ENCODE measurements at places on chromosomes 2 and 18.

DNA sequence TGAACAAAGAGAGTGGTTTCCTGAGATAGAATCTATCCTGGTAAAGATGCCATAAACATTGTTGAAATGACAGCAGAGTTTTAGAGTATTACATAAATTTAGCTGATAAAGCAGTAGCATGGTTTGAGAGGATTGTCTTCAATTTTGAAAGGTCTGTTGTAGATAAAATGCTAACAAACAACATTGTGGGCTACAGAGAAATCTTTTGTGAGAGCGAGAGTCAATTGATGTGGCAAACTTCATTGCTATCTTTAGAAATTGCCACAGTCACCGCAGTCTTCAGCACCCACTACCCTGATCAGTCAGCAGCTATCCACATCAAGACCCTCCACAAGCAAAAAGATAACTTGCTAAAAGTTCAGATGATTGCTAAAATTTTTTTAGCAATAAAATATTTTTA, 17.5 kb downstream of the VRK2 start:
- DNase-seq = no peak

DNA sequence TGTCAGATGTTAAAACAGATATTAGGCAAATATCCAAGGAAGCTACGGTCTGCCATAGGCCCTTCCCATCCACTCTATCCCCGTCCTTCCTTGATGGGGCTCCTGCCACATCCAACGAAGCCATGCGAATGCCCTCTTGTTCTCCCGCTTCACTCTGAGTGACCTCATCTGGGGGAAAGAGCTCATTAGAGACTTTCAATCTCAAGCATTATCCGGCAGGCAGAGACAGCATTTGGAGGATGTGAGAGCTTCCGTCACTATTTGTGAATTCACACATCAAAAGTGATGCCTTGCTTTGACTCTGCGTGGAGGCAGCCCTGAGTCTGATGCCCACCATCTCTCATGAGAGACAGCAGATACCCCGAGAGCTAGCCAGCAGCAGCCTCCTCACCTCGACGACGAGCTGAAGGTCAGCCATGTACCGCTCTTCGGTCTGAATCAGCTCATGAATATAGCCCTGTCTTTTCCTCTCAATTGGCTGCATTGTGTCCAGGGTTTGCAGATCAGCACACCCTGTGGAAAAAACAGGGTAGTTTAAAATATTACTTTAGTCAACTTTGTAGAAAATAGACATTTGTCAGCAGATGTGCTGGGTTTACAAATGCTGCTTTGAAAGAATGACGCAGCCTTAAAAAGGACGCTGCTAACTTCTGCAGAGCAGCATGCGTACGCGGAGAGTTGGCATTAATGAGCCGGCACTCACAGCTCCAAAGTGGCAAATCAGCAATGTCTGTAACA, 45.9 kb downstream of the FAM228A start:
- DNase-seq = no peak

- no peak for DNase-seq
Measured at GRCh38 chr2:70826696-70827350, 6.4 kb upstream of the CLEC4F start.

DNA sequence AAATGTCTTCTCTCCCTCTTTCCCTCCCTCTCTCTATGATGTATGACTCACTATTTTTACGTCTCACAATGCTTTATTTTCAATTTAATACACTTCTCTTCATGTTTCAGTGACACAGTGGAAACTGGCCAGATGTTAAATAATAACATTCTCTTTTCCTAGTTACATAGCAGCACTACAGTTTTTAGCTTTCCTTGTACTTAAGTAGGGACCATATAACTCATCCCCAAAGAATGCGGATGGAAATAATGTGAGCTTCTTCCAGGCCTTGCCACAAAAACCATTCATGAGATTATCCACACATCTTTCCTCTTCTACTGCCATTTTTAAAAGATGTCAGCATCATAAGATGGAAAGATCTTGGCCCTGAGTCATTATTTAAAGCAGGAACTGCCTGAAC, 789.4 kb downstream of the LRP1B start:
- DNase-seq = no peak

DNA sequence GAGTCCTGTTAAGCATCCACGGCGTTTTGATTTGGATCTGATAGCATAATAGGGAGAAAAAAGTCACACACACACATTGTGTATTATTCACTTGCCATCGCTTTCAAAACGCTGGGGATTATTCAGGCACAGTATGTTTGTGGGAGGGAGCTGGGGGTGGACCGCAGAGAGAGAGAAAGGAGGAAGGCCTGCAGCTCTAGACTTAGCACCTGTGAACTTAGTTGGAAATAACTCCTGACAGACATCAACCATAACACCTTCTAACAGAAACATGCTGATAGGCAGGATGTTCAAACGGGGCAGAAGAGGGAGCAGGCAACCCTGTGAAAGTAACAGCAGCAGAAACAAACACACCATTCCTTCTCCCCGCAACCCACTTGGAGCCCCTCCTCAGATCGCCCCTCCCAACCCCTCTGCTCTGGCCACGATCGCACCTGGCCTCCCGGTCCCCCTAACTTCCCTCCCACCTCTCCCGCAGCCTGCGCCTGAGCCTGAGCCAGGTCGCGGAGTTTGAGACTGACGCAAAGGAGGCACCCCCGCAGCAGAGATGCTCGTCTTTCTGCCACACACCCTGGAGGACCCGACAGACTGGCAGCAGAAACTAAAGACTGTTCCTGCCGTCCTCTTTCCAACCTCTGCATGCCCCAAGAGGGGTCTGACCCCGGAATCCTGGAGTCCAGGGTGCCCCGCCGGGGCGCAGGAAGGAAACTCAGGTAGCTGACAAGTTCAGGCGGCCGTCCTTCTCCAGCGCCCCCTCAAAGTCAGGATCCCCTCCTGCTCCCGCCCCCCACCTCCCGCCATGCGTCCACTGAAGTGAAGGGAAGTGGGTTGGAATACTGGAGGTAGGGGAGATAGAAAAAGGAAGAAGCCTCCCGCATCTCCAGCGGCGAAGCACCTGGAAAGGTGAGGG, 738 bp downstream of the CHST9 start:
- no peak for DNase-seq

- DNase-seq = no peak
Measured at GRCh38 chr18:6886797-6887330, 157.3 kb downstream of the ARHGAP28 start.

DNA sequence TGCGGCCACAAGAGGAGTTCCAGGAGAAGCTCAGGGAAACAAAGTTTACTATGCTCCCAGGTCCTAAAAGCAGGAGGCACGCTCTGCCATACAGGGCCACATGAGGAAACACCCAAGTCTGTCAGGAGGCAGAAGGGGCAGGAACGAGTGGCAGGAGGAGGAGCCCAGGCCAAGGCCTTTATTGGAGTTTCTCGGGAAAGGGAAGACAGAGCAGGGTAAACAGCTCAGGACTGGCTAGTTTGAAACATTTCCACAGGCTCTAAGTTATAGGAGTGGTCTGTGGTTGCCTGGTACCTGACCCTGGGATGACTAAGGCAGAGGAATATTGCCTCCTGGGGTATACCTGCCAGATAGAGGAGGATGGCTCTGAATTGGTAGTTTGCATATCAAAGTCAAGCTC, 3.7 kb upstream of the ZNF638 start:
- no peak for DNase-seq

GRCh38 chr2:200288670-200289429, 17.6 kb upstream of the SPATS2L start:
- no peak for DNase-seq

DNA sequence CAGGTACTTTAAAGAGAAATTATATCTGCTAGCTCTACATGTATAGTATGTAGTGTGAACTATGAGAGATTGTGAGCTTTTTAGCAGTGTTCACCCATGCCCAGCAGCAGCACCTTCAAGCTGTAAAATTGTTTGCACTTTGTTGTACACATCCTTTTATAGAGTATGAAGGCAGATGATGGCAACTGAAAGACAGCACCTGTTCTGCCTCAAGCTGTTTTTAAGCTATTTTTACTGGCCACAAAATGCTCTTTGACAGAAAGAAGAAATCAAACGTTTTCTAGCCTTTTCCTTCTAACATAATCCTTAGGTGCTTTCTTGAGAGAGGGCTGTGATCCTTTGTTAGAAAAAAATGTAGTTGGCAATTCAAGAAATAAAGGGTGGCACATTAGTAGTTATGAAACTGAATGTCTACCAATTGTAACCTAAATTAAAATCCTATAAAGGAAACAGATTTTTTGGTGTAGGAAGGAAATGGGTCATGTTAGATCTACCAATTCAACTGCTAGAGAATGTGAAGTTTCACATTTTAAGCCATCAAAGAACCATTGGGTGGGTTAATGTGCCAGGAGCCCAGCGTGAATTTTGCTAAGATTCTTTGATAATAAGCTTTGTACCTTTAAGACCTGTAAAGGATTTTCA, 59.5 kb downstream of the R3HDM1 start:
- DNase-seq = no peak

DNA sequence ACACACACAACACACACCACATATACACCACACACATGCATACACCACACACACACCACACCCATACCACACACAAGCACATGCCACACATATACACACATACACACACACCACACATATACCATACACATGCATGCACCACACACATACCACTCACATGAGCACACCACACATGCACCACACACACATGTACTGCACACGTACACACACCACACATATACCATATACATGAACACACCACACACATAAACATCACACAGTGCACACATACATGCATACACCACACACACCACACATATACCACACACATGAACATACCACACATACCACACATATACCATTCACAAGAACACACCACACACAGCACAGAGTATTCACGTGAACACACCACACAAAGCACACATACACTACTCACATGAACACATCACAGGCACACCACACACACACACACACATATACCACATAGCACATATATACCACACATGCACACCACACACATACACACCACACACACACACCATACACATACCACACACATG, 219.9 kb upstream of the RAB6C start:
- DNase-seq = no peak

- DNase-seq = no peak
Measured at GRCh38 chr18:31554776-31555175, 36.9 kb upstream of the TTR start.

- no peak for DNase-seq
Measured at GRCh38 chr2:10009811-10010781, 33.3 kb upstream of the KLF11 start.

DNA sequence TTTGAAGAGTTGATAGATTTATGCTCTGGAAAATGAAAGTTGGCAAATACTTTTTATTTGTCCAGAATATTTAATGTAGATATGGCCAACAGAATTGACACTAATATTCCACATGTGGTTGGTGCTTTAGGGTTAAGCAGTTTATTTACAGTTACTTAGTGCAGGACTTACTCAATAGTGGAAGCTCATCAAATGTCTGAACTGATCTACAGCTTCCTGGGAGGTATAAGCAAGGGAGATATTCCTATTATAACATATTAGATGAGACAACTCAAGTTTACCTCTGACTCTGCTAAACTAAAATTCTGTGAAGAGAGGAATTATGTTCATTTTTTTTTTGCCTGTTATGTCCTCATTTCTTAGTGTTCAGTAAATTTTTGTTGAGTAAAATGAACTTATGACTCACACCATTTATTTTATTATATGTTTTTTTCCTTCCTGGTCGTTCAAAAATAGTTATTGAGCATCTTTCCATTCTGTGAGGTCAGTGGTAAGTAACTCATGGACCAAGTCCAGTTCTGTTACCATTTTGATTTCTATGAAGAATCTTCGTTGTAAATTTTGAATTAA, 13.6 kb downstream of the ABI2 start:
- no peak for DNase-seq

- no peak for DNase-seq
Measured at GRCh38 chr2:41137031-41137430, 685.1 kb upstream of the SLC8A1 start.

DNA sequence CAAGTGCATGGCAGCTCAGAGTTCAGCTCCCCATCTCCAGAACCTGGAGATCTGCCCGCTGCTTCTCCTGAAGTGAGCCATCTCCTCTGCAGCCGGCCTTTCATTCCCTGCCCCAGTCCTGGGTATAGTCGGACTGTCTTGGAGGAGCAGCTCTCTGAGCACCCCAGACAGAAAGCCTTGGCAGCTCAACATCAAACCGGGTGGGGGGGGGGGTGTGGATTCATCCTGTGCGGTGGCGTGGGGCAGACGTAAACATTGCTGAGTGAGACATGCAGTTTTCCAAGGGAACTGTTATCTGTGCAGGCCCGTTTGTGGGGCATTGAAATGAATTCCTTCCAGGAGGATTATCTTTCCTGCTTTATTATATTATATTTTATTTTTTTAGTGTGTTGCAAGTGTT, 125.9 kb upstream of the MYCN start:
- no peak for DNase-seq

DNA sequence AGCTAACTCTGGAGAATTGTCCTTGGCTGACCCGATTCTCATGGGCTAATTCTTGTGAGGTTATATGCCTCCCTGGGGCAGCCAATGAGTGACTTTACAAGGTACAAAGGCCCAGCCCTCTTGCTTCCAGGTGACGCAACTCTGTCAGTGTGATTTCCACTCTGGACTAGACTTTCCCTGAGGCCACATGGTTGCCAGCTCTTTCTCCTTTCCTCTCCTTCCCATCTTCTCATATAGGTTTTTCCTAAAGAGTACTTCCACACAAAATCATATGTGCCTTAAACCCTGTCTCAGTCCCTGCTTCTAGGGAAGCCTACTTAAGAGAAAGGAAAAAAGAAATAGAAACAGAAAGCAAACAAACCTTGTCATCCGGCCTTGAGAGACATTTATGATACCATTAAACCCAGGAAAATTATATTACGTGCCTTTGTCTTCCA, 226.2 kb upstream of the ZSWIM2 start:
- no peak for DNase-seq

DNA sequence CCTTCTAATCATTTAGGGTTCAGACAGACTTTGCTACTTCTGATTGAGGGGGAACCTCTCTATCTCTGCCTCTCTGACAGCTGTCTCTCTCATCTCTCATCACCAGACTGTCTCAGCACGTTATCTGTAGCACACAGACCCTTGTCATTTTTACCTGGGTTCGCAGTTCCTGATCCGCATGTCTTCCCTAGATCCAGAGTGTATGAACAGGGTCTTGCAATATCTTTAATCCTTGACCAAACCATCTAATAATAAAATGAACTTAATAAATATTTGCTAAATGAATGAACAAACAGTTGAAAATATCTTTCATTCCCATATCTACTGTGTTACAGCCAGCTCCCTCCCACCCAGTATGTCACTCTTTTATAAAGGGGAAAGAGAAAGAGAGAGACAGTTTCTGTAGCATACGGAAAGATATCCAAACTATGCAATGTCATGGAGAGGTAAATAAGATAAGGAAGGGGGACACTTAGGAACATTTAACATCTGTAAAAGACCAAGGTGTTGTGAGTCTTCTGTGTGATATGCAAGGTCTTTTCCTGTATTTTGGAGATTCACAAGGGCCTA, 507.6 kb downstream of the SUCLG1 start:
- no peak for DNase-seq

Measured in stimulated activated CD8-positive, alpha-beta memory T cell treated with anti-CD3 and anti-CD28 coated beads, Interleukin-4, amount 100 ng/mL, for 1 hour (primary cell).